ENCODE measurements at places on chromosomes 6 and 20. TPM values are rescaled to one million over a fixed set of nuclear protein-coding genes. Genes with fewer than 3 reads are reported as not detected.

- H3K27me3 ChIP-seq = peaks cover 14% of the 10 kb centered on the region
- H3K36me3 ChIP-seq = no peaks in the 10 kb centered on the region
- DNase-seq = no peak
- H3K4me1 ChIP-seq = peaks cover 3% of the 10 kb centered on the region
- H3K4me3 ChIP-seq = no peak overlapping the region
Observed at GRCh38 chr20:10332656-10333415, 101.2 kb downstream of the MKKS start.

Gene POLR3F
- total RNA-seq = 9.8 TPM

Gene DEFB110
- total RNA-seq = not detected

DNA sequence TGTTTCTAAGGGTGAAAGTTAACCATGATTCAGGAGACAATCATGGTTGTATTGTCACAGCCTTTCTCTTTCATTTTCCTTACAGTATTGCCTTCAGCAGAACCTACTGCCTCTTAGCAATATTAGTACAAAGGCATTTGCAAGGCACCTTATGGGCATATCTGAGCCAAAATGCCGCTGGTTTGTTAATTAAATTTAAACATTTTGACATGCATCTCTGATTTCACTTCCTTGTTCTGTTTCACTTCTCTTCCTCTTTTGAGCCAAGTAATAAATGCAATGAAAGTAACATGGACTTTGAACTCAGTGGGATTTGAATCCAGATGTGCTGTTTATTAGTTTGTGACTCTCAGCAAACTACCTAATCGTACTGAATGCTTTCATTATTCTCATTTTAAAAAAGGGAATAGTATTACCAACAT lies 467.4 kb upstream of the CITED2 start:
- peaks cover 2% of the 10 kb centered on the region for H3K4me1 ChIP-seq
- H3K27me3 ChIP-seq = peaks cover 6% of the 10 kb centered on the region
- H3K36me3 ChIP-seq = no peaks in the 10 kb centered on the region

- DNase-seq = no peak
- no peak overlapping the region for H3K27ac ChIP-seq
- no peaks in the 10 kb centered on the region for H3K4me1 ChIP-seq
- H3K27me3 ChIP-seq = no peaks in the 10 kb centered on the region
Observed at GRCh38 chr6:134784336-134784735, 165.6 kb downstream of the ALDH8A1 start.

Gene ADGRB3
- total RNA-seq = not detected

DNA sequence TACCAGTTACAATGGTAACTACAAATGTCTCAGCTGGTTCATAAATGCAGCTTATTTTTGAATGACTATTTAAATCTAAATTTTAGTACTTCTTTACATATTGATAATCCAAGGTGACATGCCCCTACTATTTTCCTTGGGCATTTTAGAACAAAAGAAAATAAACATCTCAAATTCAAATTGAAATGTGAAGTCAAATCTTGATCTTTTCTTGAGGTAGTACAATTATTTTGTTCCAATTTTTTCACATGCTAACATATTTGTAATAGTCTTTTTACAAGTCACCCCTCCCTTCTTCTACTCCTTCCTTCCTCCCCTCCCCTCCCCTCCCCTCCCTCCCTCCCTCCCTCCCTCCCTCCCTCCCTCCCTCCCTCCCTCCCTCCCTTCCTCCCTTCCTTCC lies 370.1 kb upstream of the MMS22L start:
- no peak overlapping the region for H3K4me3 ChIP-seq
- no peak overlapping the region for H3K27ac ChIP-seq
- DNase-seq = no peak

Gene TBXT
- not detected for total RNA-seq

DNA sequence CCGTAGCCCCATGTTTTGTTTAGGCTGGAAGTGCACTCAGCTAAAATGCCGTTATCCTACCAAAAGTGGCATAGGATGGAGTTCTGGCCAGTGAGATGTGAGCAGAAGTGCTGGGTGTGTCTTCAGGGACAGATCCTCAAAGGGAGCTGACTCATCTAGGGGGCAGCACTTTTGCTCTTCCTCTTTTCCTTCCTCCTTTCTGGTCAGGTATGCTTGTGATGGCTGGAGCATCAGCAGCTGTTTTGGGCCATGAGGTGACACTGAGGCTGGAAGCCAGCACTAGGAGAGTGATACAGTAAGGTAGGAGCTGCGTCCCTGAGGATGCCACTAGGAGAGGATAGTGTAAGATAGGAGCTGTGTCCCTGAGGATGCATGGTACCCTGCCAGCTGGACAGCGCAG lies 4.6 kb upstream of the OSBPL2 start:
- peaks cover 6% of the 10 kb centered on the region for H3K4me1 ChIP-seq
- no peaks in the 10 kb centered on the region for H3K27me3 ChIP-seq
- no peak overlapping the region for H3K4me3 ChIP-seq

GRCh38 chr6:163646133-163646532 lies 231.6 kb downstream of the QKI start:
- H3K27me3 ChIP-seq = no peaks in the 10 kb centered on the region
- H3K36me3 ChIP-seq = no peaks in the 10 kb centered on the region
- no peak overlapping the region for H3K27ac ChIP-seq
- no peaks in the 10 kb centered on the region for H3K4me1 ChIP-seq
- DNase-seq = no peak
- H3K4me3 ChIP-seq = no peak overlapping the region

DNA sequence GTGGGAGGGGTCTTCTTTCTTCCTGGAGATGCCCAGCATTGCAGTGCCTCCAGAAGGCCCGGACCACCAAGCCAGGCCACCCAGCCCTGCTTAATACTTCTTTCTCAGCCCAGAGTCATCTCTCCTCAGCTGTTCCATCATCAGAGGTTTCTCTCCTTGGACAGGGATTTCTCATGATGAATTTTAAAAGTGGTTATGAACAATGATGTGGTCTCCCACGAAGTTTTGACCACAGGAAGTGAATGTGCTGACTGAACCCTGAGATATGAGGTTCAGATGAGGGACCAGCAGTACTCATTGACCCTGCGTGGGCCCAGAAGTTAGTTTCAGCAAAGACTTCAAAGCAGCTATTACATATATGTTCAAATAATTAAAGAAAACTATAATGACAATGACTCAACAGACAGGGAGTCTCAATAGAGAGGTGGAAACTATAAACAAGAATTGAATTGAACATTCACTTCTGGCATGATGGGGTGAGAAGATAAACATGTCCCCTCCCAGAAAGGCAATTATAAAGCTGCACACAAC lies 114.5 kb upstream of the SLC22A16 start:
- no peak overlapping the region for H3K4me3 ChIP-seq
- peaks cover 8% of the 10 kb centered on the region for H3K4me1 ChIP-seq
- no peaks in the 10 kb centered on the region for H3K36me3 ChIP-seq
- DNase-seq = peak; percentile 49
- no peak overlapping the region for H3K27ac ChIP-seq

- H3K4me3 ChIP-seq = no peak overlapping the region
- no peak overlapping the region for H3K27ac ChIP-seq
- H3K4me1 ChIP-seq = peaks cover 13% of the 10 kb centered on the region
- H3K36me3 ChIP-seq = peaks cover 26% of the 10 kb centered on the region
- H3K27me3 ChIP-seq = no peaks in the 10 kb centered on the region
Observed at GRCh38 chr6:116255246-116255800, 1.4 kb upstream of the TSPYL4 start.

- H3K4me3 ChIP-seq = no peak overlapping the region
- H3K27me3 ChIP-seq = peaks cover 7% of the 10 kb centered on the region
- H3K4me1 ChIP-seq = no peaks in the 10 kb centered on the region
- H3K36me3 ChIP-seq = no peaks in the 10 kb centered on the region
Observed at GRCh38 chr6:12851123-12851695, 134.6 kb downstream of the PHACTR1 start.

DNA sequence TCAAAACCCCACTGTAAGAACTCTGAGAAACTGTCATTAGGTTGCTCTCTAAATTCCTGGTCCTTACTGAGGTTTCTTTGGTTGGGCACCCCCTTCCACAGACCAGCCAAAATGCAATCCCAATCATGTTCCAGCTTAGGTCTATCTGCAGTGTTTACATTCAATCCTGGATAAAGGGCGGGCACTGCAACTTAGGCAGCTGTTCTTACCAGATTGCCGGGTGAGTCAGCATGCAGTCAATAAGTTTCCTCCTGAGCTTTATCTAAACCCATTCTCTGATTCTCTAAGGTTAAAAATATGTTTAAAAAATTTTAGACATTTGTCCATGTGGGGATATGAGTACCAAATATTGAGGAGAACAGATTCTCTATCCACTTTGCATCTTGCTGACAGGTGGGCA lies 197.8 kb downstream of the HAO1 start:
- no peaks in the 10 kb centered on the region for H3K36me3 ChIP-seq
- DNase-seq = no peak
- H3K27me3 ChIP-seq = no peaks in the 10 kb centered on the region
- no peak overlapping the region for H3K27ac ChIP-seq
- H3K4me3 ChIP-seq = no peak overlapping the region
- H3K4me1 ChIP-seq = no peaks in the 10 kb centered on the region

Gene COL19A1
- not detected for total RNA-seq

GRCh38 chr6:108820006-108820405 lies 28.2 kb upstream of the ARMC2 start:
- no peaks in the 10 kb centered on the region for H3K27me3 ChIP-seq
- no peak overlapping the region for H3K27ac ChIP-seq
- no peak overlapping the region for H3K4me3 ChIP-seq
- no peaks in the 10 kb centered on the region for H3K36me3 ChIP-seq
- no peak for DNase-seq

- peaks cover 49% of the 10 kb centered on the region for H3K4me1 ChIP-seq
- H3K36me3 ChIP-seq = peaks cover 10% of the 10 kb centered on the region
- peak; percentile 89 for DNase-seq
- H3K4me3 ChIP-seq = no peak overlapping the region
Observed at GRCh38 chr20:41133709-41134361, 3.5 kb upstream of the PLCG1 start.

All from activated CD4-positive, alpha-beta T cell treated with anti-CD3 and anti-CD28 coated beads for 36 hours (primary cell).